Activated CD4-positive, alpha-beta T cell treated with anti-CD3 and anti-CD28 coated beads, Interleukin-2, amount 10 ng/mL, durations not matched to agents 24 days and 14 days (primary cell): ENCODE measurements at places on chromosomes 7 and 10. TPM values are rescaled to one million over a fixed set of nuclear protein-coding genes. Genes with fewer than 3 reads are reported as not detected.

The NPM3 gene
- total RNA-seq, result 172 and 175 TPM in 2 replicates

The PAPSS2 gene
- total RNA-seq, result 0.07 TPM in 1 of 2 replicates, not detected in the other

The CYP3A4 gene
- not detected in 2 replicates for total RNA-seq

The BTBD16 gene
- total RNA-seq, result not detected in 2 replicates

The CACNB2 gene
- not detected in 2 replicates for total RNA-seq

The EVX1 gene
- not detected in 2 replicates for total RNA-seq

The GTF2IRD1 gene
- 1.4 and 2.7 TPM in 2 replicates for total RNA-seq

The PPP1R17 gene
- total RNA-seq, result not detected in 2 replicates

- H3K4me1 ChIP-seq, result no peaks in the 10 kb centered on the region
- no peaks in the 10 kb centered on the region for H3K36me3 ChIP-seq
- no peak overlapping the region for H3K27ac ChIP-seq
- H3K27me3 ChIP-seq, result peaks cover 2% of the 10 kb centered on the region
- no peak overlapping the region for H3K4me3 ChIP-seq
Observed at GRCh38 chr10:124083047-124083739, 10.2 kb downstream of the CHST15 start.

DNA sequence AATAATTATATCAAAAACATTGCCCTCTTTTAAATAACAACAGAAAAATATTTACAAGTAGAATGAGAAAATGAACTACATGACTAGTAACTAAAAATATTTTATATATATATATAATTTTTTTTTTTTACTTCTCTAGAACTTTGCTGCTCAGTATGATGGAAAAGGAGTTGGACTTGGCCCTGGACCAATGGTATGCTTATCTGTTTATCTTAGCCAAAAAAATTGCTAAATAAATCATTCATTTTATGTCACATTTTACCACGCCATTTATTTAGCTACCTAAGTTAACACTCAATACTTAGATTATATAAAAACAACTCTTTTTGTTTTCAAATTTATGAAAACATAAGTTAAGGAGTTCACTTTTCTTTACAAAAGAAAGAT, 6.7 kb downstream of the COL1A2 start:
- H3K4me1 ChIP-seq, result no peaks in the 10 kb centered on the region
- no peak overlapping the region for H3K27ac ChIP-seq
- no peak for DNase-seq

DNA sequence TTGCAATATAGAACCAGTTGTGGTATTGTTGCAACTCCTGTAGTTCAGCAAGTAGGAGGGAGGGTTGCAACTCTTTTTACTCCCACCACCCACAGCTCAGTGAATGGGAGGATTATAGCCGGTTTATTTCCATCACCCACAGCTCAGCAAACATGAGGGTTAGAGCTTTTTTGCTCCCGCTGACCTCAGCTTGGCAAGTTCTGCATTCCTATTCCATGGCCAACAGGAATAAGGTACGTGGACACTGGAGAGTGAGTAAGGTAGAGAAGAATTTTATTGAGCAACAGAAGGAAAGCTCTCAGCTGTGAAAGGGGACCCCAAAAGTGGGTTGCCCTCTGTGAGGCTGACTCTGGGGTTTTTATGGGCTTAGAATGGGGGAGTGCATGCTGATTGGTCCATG, 167.1 kb upstream of the SMIM30 start:
- no peaks in the 10 kb centered on the region for H3K36me3 ChIP-seq
- H3K4me3 ChIP-seq, result no peak overlapping the region
- H3K4me1 ChIP-seq, result peaks cover 3% of the 10 kb centered on the region
- no peak overlapping the region for H3K27ac ChIP-seq
- H3K27me3 ChIP-seq, result peaks cover 1% of the 10 kb centered on the region

GRCh38 chr7:159026271-159027055, 118.2 kb downstream of the VIPR2 start:
- peaks cover 13% of the 10 kb centered on the region for H3K4me1 ChIP-seq
- DNase-seq, result peak; percentile 67
- H3K27me3 ChIP-seq, result peaks cover 5% of the 10 kb centered on the region
- peak overlapping the region; percentile 52 for H3K27ac ChIP-seq
- H3K36me3 ChIP-seq, result no peaks in the 10 kb centered on the region
- H3K4me3 ChIP-seq, result no peak overlapping the region

GRCh38 chr10:64508029-64508661, 986.9 kb downstream of the REEP3 start:
- H3K36me3 ChIP-seq, result no peaks in the 10 kb centered on the region
- H3K4me3 ChIP-seq, result no peak overlapping the region
- no peak overlapping the region for H3K27ac ChIP-seq
- H3K4me1 ChIP-seq, result no peaks in the 10 kb centered on the region

DNA sequence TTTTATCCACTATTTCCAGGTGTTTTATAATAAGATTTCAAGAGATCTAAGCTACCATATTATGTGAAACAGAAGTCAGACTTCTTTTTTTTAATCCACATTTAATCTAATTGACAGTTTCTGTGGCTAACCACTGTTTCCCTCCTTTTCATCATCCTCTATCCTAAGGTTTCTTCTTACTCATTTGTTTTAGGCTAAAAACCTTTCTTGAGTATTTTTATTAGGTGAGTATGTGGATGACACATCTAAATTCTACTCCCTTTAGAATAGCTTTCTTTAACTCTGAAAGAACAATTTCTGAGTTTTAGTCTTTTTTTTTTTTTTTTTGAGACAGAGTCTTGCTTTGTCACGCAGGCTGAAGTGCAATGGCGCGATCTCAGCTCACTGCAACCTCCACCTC, 62.7 kb downstream of the NPY start:
- H3K27me3 ChIP-seq, result peaks cover 4% of the 10 kb centered on the region
- no peak for DNase-seq
- H3K36me3 ChIP-seq, result no peaks in the 10 kb centered on the region

DNA sequence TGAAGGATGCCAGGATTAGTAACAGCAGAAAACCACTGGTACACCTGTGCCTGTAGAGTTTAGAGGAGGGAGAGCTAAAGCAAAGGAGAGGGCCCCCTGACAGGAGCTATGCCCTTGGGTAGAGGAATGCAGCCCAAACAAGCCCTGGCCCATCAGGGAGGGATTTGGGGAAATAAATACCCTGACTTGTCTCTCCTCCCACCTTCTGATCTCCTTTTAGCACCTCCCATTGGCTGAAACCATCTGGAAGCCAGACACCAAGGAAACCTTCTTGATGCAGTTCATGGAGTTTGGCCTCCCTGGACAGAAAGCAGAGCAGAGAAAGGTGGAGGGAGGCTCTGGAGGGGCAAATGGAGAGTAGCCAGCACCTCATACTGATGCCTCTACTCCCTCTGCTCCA, 45.3 kb downstream of the ADRA2A start:
- no peaks in the 10 kb centered on the region for H3K4me1 ChIP-seq
- H3K4me3 ChIP-seq, result no peak overlapping the region
- no peak for DNase-seq
- H3K27me3 ChIP-seq, result peaks cover 17% of the 10 kb centered on the region
- H3K36me3 ChIP-seq, result no peaks in the 10 kb centered on the region
- no peak overlapping the region for H3K27ac ChIP-seq

GRCh38 chr7:105691680-105692564, 110.6 kb upstream of the EFCAB10 start:
- peaks cover 34% of the 10 kb centered on the region for H3K4me1 ChIP-seq
- H3K36me3 ChIP-seq, result no peaks in the 10 kb centered on the region
- H3K27ac ChIP-seq, result peak overlapping the region; percentile 88
- peak overlapping the region; percentile 87 for H3K4me3 ChIP-seq
- DNase-seq, result peak; percentile 82

GRCh38 chr7:158702944-158703343, 1.7 kb downstream of the NCAPG2 start:
- DNase-seq, result peak; percentile 52
- H3K36me3 ChIP-seq, result peaks cover 38% of the 10 kb centered on the region
- H3K27me3 ChIP-seq, result no peaks in the 10 kb centered on the region
- H3K4me3 ChIP-seq, result peak overlapping the region; percentile 90

GRCh38 chr10:17954861-17955260, 3.1 kb downstream of the SLC39A12 start:
- H3K4me1 ChIP-seq, result no peaks in the 10 kb centered on the region
- H3K4me3 ChIP-seq, result no peak overlapping the region
- no peak for DNase-seq
- no peaks in the 10 kb centered on the region for H3K27me3 ChIP-seq
- no peak overlapping the region for H3K27ac ChIP-seq
- H3K36me3 ChIP-seq, result no peaks in the 10 kb centered on the region

DNA sequence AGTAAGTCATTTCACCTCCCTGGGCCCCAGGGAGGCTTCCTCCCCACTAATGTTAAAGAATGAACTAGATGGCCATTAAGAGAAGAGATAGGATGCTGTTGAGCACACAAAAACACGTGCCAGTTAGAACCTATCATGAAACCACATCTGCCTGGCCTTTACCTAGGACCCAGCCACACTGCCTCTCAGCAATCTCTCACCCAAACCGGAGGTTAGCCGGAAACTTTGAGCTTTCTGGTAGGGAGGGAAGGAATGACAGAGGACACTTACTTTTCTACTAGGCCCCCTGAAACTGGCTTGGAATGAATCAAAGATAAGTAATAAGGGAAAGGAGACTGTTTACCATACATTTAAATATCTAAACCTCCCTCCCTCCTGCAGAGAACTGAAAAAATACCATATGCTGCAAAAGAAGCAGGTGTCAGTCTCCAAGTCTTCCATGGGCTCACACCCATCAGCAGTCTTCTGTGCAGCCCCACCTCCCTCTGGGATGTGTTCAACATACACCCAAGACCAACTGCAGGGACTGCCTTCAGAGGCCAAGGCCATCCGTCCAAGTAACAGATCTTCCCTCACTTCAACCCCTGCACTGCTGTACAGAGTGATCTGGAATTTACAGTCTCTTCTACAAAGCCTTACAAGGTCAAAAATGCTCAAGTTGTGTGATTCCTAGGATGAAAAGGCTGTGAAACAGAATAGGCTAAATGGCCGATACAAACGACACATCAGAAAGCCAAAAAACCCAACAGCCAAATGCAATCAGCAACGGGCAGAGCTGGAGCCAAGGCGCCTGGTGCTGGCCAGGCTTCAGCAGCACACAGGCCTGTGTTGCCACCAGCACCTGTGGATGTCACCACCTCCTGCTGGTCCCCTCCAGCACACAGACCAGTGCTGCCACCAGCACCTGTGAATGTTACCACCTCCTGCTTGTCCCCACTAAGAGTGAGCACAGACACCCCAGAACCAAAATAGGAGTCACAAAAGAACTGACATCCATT, 42.4 kb downstream of the SORBS1 start:
- H3K4me1 ChIP-seq, result peaks cover 2% of the 10 kb centered on the region
- no peaks in the 10 kb centered on the region for H3K27me3 ChIP-seq
- no peak overlapping the region for H3K27ac ChIP-seq

DNA sequence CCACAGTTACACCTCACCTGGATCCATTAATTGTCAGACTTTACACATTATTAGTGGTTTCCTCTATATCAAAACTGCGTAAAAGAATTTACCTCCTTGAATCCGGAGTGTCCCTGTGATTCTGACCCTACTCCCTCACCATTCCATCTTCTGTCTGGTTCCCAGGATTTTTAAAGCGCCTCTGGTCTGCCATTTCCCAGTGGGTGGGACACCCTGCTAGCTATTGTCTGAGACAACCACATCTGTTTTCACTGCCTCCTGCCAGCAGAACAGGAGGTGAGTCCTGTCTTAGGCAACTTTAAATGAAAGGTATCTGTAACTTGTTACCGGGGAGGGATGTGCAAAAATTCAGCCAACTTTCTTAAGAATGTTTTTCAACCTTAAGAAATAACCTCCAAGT, 2.3 kb downstream of the MACROH2A2 start:
- peaks cover 4% of the 10 kb centered on the region for H3K4me1 ChIP-seq
- DNase-seq, result no peak
- H3K27ac ChIP-seq, result no peak overlapping the region
- H3K4me3 ChIP-seq, result peak overlapping the region; percentile 40
- H3K27me3 ChIP-seq, result peaks cover 55% of the 10 kb centered on the region
- no peaks in the 10 kb centered on the region for H3K36me3 ChIP-seq

DNA sequence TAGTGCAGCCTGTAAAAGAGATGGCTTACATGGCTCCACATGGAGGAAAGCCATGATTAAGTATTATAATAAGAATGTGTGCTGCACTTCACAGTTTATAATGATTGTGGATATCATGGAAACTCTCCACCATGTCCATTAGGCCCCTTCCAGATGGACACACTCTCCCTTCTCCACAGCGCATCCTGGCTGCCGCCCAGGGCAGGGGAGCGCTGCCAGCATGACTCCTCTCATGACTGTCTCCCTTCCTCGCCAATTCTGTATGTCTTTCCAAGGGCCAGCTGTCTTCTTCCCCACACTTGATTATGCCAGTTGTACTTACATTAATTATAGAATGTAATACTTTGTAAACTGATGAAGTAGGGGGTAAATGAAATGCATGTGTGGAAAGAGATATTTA, 259.3 kb upstream of the TMEM72 start:
- no peaks in the 10 kb centered on the region for H3K36me3 ChIP-seq
- H3K27me3 ChIP-seq, result peaks cover 2% of the 10 kb centered on the region
- no peaks in the 10 kb centered on the region for H3K4me1 ChIP-seq

- no peak for DNase-seq
- H3K27me3 ChIP-seq, result no peaks in the 10 kb centered on the region
- no peaks in the 10 kb centered on the region for H3K4me1 ChIP-seq
- H3K27ac ChIP-seq, result no peak overlapping the region
- no peaks in the 10 kb centered on the region for H3K36me3 ChIP-seq
Observed at GRCh38 chr7:47634273-47634672, 52.4 kb upstream of the TNS3 start.

DNA sequence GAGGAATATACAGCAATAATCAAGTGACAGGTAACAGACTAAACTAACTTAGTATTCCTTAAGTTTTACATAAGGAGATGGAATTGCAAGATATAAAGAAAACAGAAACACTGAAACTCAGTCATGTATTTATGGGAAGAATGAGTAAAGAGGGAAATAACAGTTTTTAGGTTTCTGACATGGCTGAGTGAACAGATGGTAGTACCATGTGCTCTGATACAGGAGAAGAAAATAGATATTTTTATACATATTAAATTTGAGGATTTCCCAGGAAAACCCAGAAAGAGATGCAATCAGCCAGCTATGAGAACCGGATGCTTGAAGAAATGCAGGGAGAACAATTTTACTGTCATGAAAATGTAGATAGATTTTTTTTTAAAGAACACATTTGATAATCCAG, 669.5 kb upstream of the GRM3 start:
- H3K36me3 ChIP-seq, result no peaks in the 10 kb centered on the region
- H3K4me1 ChIP-seq, result no peaks in the 10 kb centered on the region
- no peak overlapping the region for H3K4me3 ChIP-seq
- no peak overlapping the region for H3K27ac ChIP-seq
- H3K27me3 ChIP-seq, result no peaks in the 10 kb centered on the region
- DNase-seq, result no peak

DNA sequence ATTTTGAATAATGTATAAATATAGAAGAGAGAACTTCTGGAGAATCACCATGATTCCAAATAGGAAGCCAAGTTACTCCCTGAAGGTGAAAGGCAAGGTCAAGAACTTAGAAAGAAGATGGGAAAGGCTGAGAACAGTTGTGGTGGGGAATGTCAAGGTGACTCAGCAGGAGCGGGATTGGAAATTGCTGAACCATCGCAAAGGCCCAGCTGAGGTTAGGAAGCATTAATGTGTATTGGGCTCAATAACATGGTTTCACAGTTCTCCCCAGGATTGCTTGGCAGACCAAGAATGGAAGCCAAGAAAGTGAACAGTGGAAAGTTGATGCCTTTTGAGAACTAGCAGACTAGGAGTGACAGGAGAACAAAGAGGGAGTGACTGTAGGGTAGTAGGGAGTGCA, 133.3 kb downstream of the VTI1A start:
- peaks cover 1% of the 10 kb centered on the region for H3K36me3 ChIP-seq
- H3K27ac ChIP-seq, result no peak overlapping the region
- H3K4me3 ChIP-seq, result no peak overlapping the region
- H3K4me1 ChIP-seq, result no peaks in the 10 kb centered on the region

GRCh38 chr7:157515342-157516041, 178.7 kb downstream of the DNAJB6 start:
- peaks cover 16% of the 10 kb centered on the region for H3K27me3 ChIP-seq
- H3K27ac ChIP-seq, result no peak overlapping the region
- DNase-seq, result no peak
- H3K4me3 ChIP-seq, result no peak overlapping the region
- no peaks in the 10 kb centered on the region for H3K36me3 ChIP-seq
